D341Med (cell line): ENCODE measurements at places on chromosomes 12 and 14.

GRCh38 chr14:54813081-54813480 is 89.5 kb downstream of the GCH1 start:
- no peak for DNase-seq

DNA sequence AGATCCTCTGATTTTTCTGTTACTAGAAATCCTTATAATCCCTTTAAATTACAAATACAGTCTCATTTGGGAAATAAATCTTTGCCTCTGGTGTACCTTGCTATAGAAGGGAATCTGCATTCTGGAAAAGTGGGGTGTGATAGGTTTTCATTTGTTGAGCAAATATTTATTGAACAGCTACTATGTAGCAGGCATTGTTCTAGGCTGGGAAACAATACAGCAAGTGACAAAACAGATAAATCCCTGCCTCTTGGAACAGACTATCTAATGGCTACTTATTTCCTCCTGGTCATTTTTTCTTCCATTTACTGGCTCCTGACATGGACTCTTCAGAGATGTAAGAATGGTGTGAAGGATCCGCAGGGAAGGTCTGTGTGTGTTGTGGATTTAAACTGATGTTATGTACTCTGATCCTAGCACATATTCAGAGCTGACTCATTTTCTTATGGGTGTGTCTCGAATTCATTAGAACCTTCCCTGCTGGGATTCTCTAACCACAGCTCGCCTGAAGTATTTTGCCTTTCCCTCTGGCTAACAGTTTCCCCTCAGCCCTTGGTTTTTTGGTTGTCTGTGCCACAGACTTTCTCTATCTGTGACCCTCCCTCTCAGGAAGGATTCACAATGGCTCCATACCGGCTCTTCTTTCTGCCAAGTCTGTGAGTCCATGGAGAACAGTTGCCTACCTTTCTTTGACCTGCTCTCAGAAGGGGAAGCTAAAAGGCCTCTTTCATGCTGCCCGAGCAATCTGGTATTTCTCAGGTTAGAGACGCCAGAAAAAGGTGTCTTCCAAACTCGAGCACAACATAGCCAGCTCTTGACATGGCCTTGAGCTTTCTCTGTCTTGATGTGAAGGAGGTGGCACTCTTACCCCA is 53.7 kb downstream of the TMTC2 start:
- DNase-seq, result no peak

DNA sequence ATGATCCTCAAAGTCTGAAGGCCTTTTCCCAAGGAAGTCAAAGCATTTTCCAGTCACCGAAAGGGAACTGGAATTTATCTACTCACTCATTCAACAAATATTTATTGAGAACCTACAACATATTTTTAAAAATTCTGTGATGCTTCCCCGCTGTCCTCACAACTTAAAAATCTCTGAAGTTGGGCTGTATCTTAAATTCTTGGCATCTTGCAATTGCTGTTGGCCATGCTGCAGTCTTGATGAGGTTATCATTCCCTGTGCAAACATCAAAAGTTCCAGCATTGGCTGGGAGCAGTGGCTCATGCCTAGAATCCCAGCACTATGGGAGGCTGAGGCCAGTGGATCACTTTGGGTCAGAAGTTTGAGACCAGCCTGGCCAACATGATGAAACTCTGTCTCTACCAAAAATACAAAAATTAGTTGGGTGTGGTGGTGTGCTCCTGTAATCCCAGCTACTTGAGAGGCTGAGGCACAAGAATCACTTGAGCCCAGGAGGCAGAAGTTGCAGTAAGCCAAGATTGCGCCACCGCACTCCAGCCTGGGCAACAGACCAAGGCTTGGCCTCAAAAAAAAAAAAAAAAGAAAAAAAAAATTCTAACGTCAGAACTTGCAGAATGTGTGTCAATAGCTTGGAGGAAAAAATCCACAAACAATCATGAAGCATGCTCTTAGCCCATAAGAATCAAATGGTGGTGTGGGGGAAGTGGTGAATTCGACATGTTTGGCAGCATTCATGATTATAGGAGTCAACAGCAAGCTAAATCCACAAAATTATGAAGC is 34.9 kb downstream of the CCDC177 start:
- DNase-seq, result no peak

- DNase-seq, result no peak
Measured at GRCh38 chr12:2319737-2320506, 267.1 kb downstream of the CACNA1C start.
